ENCODE measurements at places on chromosomes 6 and 20.

DNA sequence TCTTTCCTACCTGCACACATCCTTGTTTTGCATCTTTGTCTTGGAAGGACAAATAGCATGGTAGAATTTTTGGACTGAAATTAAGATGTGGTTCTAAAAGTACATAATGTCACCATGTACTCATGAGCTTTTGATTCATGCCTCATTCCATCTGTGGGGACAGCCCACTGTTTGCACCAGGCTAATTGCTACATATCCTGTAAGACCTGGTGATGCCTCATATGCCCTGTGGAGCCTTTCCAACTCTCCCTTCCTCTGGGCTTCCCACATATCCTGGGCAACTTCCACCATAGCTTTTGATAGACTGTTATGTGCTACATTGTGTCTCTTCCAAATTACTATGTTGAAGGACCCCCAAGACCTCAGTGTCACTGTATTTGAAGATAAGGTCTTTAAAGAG lies 213.6 kb upstream of the PREP start:
- no peak for DNase-seq

- DNase-seq: no peak
These were observed 1.1 kb upstream of the MAS1L start for GRCh38 chr6:29488874-29489273.

- no peak for DNase-seq
These were observed 97.7 kb downstream of the LY86 start for GRCh38 chr6:6686176-6686575.

DNA sequence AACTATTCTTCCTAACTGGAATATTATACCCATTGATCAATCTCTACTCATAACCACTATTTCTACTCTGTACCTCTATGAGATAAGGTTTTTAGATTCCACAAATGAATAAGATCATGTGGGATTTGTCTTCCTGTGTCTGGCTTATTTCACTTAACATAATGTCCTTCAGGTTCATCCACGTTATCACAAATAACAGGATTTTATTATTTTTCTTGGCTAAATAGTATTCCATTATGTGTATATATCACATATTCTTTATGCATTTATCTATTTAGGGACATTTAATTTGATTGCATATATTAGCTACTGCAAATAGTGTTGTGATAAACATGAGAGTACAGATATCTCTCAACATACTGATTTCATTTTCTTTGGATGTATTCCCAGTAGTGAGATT lies 823.0 kb upstream of the ADGRB3 start:
- no peak for DNase-seq

DNA sequence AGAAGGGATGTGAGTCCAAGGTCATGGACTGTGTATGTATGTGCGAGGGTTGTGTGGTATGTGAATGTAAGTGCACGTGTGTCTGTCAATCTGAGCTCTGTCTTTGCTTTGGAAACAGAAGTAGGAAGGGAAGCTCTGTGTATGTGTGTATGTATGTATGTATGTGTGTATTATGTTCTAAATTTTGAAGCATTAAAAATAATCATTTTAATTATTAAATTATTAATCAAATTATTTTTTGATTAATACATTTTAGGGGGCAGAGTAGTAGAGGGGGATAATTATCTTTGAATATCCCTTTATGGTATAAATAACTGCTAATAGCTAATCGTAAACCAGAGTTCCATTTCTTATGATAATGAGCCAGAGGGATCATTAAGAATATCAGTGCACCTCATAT lies 42.8 kb downstream of the SH3BGRL2 start:
- DNase-seq: no peak

GRCh38 chr20:33069673-33070072 lies 9.8 kb upstream of the BPIFB4 start:
- no peak for DNase-seq

DNA sequence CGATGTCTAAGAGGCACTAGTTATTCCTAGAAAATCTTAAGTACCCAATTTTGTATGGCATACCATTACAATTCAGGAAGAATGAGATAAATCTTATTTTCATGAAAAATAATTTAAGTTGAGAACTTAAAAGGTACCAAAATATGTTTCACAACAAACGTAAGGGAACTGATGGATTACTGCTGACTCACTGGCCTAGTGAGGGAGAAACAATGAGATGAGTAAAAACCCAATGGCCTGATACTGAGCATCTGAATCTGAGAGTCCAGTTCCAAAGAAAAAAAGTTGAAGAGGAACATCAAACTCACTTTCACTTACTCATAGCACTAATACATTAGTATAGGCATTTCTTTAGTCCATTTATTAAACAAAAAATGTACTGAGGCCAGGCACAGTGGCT lies 56.0 kb downstream of the MDN1 start:
- peak; percentile 3 for DNase-seq

- DNase-seq: no peak
These were observed 332.6 kb upstream of the TBX18 start for GRCh38 chr6:85096976-85097375.

GRCh38 chr20:59063358-59064213 lies 21.0 kb upstream of the PRELID3B start:
- DNase-seq: no peak

DNA sequence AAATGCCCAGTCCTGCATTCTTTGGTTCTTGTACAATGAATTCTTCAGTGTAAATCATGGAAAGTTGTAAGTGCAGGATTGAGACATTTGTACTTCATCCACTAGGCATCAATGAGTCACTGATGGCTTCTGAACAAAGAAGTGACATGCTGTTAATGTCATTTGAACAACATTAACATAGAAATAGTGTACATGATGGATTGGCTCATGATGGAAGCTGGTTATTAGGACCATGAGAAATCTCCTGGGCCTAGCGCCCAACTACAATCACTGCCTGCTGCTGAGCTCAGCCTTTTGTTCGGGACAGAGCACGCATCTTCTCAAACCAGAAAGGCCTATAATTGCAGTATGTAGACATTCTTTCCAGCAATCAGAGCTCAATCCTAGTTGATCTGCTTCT lies 316.8 kb upstream of the TSHZ2 start:
- DNase-seq: no peak

GRCh38 chr6:170370416-170370815 lies 63.9 kb downstream of the FAM120B start:
- DNase-seq: no peak

GRCh38 chr6:156395276-156395675 lies 381.9 kb upstream of the ARID1B start:
- DNase-seq: no peak

- DNase-seq: peak; percentile 10
These were observed 97.7 kb downstream of the KCNB1 start for GRCh38 chr20:49384437-49385434.

GRCh38 chr20:51372176-51372803 lies 170.2 kb downstream of the NFATC2 start:
- peak; percentile 40 for DNase-seq

GRCh38 chr6:148746363-148747144 lies at the start of gene UST:
Gene UST, plus strand, starts transcription at chr6:148747030. Its CDS starts 401 bp downstream, at chr6:148747431.
- DNase-seq: peak; percentile 90

- DNase-seq: no peak
These were observed 37.2 kb upstream of the HACE1 start for GRCh38 chr6:104896914-104897313.

DNA sequence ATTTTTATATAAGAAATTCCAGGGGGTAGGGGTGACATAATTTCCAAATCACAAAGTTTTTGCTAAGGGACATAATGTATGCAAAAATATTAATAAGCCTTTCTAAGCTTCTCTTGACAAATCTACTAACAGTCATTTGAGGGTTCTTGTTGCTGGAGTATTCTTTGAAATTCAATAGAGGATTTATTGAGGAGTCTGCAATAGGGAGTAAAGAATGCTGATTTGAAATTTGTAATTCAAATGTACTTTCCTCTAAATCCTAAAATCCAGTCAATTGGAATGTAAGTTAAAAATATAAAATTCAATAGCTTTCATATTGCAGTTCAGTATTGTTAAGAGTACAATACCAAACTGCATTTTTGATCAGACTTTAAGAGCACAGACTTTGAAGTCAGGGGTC lies 17.1 kb upstream of the LCA5 start:
- DNase-seq: no peak

DNA sequence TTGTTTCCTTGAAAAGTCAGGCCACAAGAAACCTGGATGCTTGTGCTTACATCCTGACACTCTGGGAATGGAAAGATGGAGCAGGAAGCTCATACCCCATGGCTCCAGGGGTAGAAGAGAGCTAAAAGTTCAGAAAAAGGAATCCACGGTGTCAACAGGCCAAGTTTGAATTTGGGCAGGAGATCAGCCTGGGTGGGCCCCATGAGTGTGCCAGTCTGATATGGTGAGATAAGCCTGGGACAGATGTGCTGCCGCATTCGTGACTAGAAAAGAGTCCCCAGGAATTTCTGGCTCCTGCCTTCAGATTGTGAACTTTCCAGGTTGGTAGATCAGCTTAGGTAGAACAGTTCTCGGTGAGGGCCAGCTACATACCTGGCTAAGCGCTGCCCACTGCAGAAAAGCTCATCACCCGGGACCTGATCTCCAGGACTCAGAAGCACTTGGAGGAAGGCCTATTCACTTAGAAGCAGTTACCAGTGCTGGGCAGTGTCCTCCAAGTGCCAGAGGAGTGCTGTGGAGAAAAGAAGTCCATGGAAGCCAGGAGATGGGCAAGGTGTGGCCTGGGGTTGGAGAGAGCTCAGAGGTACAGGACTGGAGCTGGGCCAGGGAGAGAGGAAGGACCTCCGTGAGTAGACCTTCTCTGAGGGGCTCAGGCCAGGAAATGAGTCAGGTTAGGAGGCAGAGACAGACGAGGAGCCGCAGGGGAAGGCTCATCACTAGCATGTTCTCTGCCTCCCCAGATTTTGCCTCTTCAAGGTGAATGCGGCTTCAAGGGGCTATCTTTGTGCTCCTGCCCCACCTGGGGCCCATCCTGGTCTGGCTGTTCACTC lies at the start of gene TSPO2:
TSS of gene TSPO2 (plus strand) at position 242 of the 830 bp plus-strand sequence. CDS start at position 761, 519 bp downstream.
- no peak for DNase-seq

DNA sequence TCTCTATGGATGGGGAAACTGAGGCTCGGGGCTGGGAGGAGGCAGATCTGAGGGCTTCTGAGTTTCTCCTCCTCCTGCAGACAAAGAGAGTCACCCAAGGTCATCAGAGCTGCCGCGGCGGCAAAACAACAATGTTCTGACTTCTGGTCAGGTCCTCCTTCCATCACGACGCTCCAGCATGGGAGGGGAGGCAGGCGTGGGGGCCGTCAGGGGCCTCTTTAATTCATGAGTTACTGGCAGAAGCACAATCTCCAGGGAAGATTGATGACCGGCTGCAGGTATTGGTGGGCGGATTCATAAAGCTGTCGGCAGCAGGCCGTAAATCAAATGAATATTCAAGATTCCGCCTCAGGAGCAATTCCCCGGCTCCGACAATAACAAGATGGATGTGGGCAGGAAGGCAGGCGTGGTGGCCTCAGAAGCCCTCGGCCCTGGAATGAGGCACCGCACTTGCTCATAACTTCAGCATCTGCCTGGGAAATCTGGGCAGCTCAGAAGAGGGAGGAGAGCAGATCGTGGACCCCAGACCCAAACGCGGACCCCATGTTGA lies 19.1 kb downstream of the PCK1 start:
- DNase-seq: no peak
